ENCODE measurements at places on chromosomes 7 and 10.

- DNase-seq, result no peak
Observed at GRCh38 chr7:34136698-34137097, 231.4 kb downstream of the BMPER start.

DNA sequence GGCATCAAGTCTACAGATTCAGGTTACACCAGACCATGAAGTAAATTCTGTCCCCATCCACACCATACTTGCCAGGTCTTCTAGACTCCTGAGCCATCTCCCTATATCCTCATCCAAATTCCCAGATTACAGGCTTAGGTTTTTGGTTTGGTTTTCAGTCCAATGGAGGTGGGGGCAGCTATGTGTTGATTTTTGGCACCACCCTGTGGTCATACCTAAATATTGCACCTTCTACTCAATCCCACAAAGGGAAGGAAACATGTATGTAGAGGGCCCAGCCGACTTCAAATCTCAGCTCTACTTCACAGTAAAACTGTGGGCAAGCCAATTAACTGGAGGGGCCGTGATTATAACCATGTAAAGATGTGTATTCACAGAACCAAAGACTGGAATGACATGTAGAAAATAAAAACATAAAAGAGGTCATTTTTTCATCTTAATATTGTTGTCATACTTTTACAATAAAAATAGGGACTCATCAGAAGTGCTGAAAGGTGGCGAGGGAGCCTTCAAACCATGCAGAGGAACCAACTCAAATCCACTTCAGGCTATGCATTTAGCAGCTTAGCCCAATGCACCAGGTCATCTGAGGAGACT, 19.8 kb downstream of the ERCC6 start:
- no peak for DNase-seq

- no peak for DNase-seq
Observed at GRCh38 chr10:16685551-16685950, 131.7 kb downstream of the RSU1 start.

DNA sequence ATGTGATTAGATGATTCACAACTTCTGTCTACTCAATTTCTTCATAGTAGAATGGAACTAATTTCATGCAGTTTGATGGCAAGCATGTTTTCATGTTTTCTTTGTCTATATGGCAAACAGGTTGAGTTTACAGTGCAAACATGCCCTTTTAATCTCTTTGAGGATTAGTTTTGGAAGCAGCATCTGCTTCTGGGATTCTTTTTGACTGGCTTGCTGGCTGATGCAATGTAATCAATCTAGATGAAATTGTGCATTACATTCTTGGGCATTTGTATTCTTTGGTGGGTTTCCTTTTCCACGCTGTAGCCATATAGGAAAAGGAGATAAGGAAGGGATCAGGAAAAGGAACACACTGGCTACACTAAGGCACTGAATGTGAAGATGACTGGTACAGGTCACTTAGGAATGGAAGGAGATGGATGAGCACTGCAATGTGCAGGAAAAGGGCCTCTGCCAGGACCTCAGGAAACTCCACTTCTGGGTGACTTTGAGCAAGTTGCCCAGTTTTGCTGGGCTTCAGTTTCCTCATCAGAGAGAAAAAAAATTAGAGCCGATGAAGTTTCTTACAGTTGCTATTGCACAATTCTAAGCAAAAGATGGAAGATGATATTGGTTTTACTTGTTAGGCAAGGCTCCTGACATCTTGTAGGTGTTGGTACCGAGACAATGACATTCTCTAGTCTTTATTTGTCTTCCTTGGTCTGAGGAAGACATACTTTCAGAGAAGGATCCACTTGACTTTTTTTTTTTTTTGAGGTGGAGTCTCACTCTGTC, 269.1 kb downstream of the SUGCT start:
- DNase-seq, result no peak

GRCh38 chr7:31995134-31995533, 75.1 kb downstream of the PDE1C start:
- no peak for DNase-seq

DNA sequence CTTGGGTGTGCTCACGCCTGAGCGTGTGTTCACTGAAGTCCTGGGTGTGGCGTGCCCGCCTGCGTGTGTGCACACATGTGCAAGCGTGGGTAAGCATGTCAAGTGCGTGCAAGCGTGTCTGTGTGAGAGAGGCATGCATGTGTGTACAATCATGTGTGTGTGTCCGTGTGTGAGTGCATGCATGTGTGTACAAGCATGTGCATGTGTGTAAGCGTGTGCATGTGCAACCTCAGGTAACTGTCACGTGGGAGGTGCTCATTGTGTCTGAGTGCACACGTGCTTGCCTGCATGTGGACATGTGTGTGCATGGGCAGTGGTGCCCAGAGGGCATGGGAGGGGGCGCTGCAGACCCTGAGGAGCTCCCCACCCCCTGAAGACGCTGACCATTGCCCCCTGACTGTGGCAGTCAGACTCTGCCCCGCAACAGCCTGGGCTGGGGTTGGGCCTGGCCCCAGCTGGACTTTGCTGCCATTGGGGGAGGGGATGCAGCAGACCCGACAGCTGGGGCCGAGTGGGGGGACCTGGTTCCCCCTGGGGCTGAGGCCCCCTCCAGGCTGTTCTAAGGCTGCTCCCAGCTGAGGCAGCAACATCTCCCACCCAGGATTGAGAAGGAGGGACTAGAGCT, 88.1 kb downstream of the UNCX start:
- no peak for DNase-seq

GRCh38 chr10:22824520-22824919, 103.3 kb upstream of the ARMC3 start:
- no peak for DNase-seq

- DNase-seq, result no peak
Observed at GRCh38 chr10:5952731-5953385, 24.5 kb downstream of the IL15RA start.

DNA sequence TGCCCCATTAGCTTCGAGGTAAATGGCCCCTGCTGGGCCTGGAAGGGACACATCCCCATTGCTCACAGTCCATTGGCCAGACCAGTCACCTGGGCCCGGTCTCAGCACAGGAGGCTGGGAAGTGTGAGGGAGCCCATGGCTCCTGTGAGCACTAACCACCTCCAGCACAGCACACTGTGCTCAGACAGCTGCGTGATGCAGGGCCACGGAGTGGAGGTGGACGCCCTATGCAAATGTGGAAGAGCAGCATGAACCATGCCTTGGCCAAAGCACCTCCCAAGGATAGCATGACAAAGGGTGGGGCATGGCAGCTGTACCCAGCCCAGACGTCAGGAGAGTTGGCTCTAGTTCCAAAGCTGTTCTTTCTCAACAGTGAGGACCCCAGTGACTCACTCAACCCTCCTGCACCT, 120.1 kb upstream of the ZMIZ1 start:
- DNase-seq, result no peak

DNA sequence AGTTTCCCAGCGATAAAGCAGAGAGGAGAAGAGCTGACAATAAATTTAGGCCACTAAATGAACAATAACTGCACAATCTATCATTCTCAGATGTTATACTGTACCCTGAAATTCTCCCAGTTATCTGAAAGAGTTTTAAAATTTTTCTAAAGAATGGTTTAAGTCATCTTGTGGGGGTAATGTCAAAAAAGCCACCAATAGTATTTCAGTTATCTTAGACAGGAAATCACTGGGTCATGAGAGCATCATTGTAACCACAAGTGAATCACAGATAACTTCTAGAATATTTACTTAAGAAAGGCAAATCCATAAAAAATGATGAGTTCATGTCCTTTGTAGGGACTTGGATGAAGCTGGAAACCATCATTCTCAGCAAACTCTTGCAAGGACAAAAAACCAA, 147.1 kb downstream of the DNAJB9 start:
- no peak for DNase-seq

DNA sequence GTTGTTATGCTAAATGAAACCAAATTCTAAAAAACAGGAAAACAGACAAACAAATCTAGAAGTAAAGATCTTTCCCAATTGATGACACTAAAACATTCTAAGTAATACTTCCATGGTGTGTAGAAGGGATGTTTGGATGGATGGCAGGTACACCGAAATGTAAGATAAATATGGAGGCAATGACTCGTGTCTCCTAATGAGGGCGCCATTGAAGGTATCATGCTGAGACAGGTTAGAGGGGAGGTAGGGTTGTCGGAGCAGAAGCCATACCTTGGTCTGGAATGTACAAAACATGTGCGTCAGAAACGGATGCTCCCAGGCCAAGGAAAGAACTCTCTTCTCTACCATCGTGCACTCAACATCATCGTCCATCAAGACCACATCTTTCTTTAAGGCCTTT, 101.4 kb downstream of the PRKCQ start:
- DNase-seq, result no peak

DNA sequence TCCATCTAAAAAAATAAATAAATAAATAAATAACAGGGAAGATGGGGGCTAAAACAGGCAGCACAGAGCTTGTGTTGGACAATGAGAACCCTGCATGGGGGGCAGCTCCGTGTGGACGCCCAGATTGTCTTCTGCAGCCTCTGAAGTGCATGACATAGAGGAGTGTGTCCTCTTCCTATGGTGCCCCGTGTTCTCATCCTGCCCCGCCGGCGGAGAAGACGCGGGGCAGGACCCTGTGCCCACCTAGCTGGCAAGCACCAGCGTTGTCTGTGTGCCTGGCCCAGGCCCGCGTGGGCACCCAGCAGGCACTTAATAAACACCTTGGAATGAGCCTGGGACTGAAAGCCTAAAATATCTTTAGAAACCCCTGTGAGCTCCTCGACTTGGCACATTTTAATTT, 88.7 kb upstream of the DNAAF5 start:
- no peak for DNase-seq

GRCh38 chr7:11208883-11209465, 235.3 kb downstream of the PHF14 start:
- DNase-seq, result no peak

DNA sequence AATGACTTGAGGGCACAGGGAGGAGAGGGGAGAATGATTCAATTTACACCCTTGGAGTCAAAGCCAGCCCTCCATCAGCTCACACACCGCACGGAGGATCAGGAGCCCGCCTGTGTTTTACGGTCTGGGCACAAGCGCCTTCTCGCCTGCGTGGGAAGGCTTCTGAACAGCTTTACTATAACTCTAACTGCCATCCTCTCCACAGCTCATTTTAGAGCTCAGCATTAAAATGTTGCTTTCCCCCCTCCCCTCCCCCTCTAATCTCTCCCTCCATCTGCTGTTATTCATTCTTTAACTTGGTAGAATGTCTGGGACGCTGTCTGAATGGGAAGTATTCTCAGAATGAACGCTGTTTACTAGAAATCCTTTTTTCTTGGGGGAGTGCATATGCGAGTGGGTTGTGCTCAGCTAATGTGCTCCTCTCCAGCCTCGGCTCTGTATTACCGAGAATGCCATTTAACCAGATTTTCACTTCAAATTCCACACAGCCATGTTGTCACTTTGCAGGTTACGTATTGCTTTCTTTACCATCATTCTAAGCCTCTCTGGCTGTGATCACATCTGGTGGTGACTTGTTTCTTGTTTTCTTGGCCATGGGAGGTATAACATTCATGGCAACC, 140.1 kb downstream of the GFRA1 start:
- no peak for DNase-seq

- DNase-seq, result no peak
Observed at GRCh38 chr10:95513941-95514392, 47.2 kb downstream of the SORBS1 start.

DNA sequence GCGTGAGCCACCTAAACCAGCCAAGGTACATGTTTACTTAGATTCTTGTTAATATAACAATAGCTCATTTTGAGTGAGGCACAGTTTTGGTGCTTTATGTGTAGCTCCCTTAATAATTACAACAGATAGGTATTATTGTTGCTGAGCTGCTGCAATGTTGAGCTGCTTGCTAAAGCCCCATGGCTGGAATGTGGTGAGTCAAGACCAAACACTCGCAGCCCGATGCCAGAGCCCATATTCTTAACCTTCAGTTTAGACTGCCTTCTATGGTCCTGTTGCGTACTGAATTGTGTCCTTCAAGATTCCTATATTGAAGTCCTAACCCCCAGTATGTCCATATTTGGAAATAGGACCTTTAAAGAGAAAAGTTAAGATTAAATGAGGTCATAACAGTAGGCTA, 407.1 kb downstream of the NEBL start:
- DNase-seq, result no peak

DNA sequence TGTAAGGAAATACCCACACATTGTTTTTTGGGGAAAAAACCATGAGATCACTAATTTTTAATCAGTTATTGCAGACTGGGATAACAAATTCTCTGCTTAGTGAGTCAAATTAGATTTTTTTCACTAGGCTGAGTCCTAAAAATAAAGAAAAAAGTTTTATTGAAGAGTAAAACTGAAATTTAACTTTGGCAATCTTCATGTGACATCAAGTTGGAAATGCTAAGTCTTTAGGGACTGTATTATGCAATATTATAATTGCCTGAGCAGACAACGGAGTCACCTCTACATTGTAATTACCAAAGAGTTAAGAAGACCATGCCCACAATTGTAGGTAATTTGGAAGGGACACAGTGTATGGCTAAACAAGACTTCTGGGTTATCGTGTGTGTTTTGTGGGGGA, 2.2 kb upstream of the CLEC5A start:
- no peak for DNase-seq
